ENCODE measurements at places on chromosomes 13 and 19. TPM values are rescaled to one million over a fixed set of nuclear protein-coding genes. Genes with fewer than 3 reads are reported as not detected.

ZNF530 gene
- total RNA-seq, result 1.4 TPM

GRCh38 chr19:53785196-53785889 is 38.8 kb downstream of the NLRP12 start:
- no peak for ATAC-seq

- ATAC-seq, result no peak
These were observed 819.2 kb downstream of the UQCRFS1 start for GRCh38 chr19:28393574-28394336.

TBXA2R gene
- 14.9 TPM for total RNA-seq

GRCh38 chr19:49847731-49848696 is 2.9 kb upstream of the PTOV1 start:
- no peak for ATAC-seq

CYP2S1 gene
- total RNA-seq, result 1.1 TPM
